ENCODE measurements at places on chromosomes 5 and 9.

- peak; percentile 9 for DNase-seq
Observed at GRCh38 chr5:34709861-34710673, 53.9 kb downstream of the RAI14 start.

DNA sequence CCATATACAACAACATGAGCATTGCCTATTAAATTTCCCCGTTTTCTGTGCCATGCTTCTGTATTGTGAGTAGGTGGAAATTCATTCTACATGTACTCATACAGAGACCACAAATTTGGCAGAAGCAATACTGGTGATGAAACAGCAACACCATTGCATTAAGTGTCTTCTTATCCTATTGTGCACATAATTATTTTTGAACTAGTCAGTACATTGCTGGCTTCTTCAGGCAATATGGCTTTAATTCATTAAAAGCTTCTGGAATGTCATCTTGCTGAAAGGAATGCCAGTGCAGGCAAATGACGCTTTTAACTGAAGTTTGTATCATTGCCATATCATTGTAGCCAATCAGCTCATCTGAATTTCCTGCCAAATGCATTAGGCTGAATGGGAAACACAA lies 82.6 kb downstream of the KIAA1958 start:
- DNase-seq: no peak

- DNase-seq: no peak
Observed at GRCh38 chr5:59637884-59638580, 255.5 kb downstream of the PDE4D start.

DNA sequence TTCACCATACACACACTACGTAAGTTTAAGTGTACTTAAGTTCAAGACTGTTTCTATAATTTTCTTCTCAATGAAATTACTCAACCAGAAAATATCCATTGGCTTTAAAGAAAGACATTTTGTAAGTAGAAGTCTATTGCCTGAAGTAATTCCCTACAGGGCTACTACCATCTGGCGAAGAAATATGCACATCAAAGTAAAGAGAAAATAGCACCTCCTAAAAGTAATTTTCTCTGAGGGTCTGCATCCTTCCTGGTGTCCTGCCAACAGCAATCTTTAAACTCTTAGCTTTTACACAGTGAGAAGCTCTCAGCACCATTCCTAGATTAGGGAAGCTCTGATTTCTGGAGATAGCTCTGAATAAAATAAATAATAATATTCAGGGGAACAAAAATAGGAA lies 498.5 kb upstream of the TYRP1 start:
- DNase-seq: no peak

Data from H54 (cell line).